ENCODE measurements at places on chromosomes 13 and 19. TPM values are rescaled to one million over a fixed set of nuclear protein-coding genes. Genes with fewer than 3 reads are reported as not detected.

DNA sequence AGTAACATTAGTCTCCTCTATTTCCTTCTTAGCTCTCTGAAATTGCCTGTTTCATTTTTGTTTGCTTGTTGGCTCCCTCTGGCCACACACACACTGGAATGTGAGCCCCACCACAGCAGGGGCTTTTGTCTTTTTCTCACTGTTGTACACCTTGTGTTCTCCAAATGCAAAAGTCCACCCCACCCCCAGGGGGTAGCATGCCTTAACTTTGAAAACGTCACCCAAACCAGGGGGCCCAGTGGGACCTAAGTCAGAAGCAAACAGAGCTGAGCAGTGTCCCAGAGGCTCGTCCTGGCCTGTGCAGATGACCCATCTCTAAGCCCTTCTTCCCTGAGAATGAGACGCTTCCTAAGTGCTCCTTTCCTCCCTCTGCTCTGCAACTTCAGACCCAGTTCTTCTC is 614.1 kb downstream of the UQCRFS1 start:
- no peak for DNase-seq

Gene POSTN
- 778 TPM for total RNA-seq

Gene FAM216B
- not detected for total RNA-seq

DNA sequence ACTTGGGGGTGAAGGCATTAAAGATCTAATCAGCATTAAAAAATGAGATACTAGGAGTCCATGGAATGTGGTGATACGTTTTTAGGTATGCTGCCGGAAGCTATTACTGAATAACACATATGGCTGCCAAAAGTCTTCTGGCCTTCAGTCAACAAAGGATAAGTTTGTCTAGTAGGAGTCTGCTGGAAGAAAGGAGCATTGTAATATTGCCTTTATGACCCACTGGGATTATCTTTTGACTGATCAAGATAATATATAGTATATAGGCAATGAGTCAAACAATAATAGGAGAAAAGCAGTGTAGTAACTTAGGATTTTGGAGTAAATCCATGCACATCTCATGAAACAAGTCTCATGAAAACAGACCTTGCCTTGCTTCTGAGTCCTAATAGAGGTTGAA is 295.4 kb downstream of the SLITRK6 start:
- no peak for DNase-seq

DNA sequence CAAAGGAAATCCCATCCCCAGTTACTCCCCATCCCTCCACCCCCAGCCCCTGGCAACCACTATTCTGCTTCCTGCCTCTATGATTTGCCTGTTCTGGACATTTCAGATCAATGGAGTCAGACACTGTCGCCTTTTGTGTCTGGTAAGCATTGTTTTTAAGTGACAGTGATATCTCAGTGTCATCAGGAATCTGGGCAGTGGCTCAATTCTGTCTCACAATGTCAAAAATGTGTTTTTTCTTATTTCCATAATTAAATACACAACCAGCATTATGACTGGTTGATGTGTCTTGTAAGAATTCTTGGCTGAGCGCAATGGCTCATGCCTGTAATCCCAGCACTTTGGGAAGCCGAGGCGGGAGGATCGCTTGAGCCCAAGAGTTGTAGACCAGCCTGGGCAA is 20.2 kb upstream of the PGLS start:
- DNase-seq = no peak

Data from uterus (tissue), 4 donors.